Heart right ventricle (tissue), 16 donors: ENCODE measurements at places on chromosomes 11 and 22. TPM values are rescaled to one million over a fixed set of nuclear protein-coding genes. Genes with fewer than 3 reads are reported as not detected.

GRCh38 chr11:2868506-2869133, 17.0 kb downstream of the CDKN1C start:
- DNase-seq, result no peak

GRCh38 chr11:58900479-58901420, 38.5 kb upstream of the GLYATL1 start:
- DNase-seq, result peak; percentile 64

- DNase-seq, result no peak
These were observed 83.3 kb downstream of the BARX2 start for GRCh38 chr11:129458756-129459535.

Gene SMIM35
- not detected for total RNA-seq

Gene A4GALT
- total RNA-seq, result 89.3 TPM

DNA sequence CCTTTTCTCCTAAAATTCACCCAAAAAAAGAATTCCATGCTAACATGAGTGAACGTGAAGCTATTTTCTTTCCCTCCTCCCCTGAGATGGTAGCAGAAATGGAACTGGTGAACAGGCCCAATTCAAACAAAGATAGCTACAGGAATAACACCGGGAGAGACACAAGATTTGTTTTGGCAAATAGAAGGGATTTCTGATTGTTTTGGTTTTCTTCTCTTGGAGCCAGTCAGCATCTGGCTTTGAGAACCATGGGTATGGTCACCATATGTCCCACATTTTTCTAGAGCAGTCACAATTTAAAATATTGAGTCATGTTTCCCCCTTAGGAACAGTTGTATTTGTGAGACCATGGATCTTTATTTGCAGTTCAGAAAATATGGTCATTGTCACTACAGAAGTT, 214.1 kb downstream of the FAM76B start:
- DNase-seq, result no peak

GRCh38 chr11:78140392-78141077, 1.1 kb upstream of the ALG8 start:
- DNase-seq, result no peak

- no peak for DNase-seq
These were observed 178.4 kb downstream of the NAV2 start for GRCh38 chr11:19891022-19891421.

- DNase-seq, result peak; percentile 87
These were observed 17.5 kb downstream of the ATG16L2 start for GRCh38 chr11:72831521-72832300.
